ENCODE measurements at places on chromosomes 12 and 14. TPM values are rescaled to one million over a fixed set of nuclear protein-coding genes. Genes with fewer than 3 reads are reported as not detected.

DNA sequence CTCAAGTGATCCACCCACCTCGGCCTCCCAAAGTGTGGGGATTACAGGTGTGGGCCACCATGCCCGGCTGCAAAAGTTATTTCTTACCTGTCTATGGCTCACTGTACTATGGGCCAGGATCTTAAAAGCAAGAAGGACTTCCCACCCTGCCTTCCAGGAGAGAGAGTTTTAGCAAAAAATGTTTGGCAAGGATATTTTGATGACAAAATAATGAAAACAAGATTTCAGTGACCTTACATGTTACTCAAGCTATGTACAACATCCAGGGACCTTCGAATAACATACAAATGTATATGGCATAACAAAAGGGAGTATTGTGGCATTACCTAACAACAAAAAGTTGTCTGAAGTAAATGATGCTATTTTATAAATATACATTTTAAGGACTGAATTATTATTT lies 55.1 kb downstream of the ANO6 start:
- no peak overlapping the region for H3K27ac ChIP-seq
- H3K4me1 ChIP-seq = peaks cover 31% of the 10 kb centered on the region

DNA sequence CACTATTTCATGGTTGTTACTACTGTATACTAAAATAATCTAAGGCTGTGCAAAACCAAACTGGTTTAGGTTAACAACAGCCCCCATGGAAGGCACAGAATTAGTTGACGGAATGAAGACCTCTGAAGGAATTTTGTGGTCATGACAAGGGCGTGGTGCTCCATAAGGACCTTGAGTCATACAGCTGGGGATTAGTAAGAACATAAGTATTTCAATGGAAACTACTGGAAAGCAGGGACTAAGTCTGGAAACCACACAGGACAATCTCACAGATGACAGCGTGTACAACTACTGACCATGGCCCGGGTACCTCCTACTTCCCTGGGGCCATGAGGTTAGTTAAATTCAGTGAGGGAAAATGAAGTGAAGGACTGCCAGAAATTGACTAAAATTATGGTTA lies 98.5 kb upstream of the PLEKHA5 start:
- no peaks in the 10 kb centered on the region for H3K36me3 ChIP-seq
- peaks cover 5% of the 10 kb centered on the region for H3K4me1 ChIP-seq
- no peak for DNase-seq
- H3K27ac ChIP-seq = no peak overlapping the region
- no peaks in the 10 kb centered on the region for H3K27me3 ChIP-seq

- H3K36me3 ChIP-seq = peaks cover 5% of the 10 kb centered on the region
- DNase-seq = no peak
- H3K27ac ChIP-seq = peak overlapping the region; percentile 78
- H3K4me3 ChIP-seq = no peak overlapping the region
Observed at GRCh38 chr12:11838403-11838802, 188.9 kb downstream of the ETV6 start.

- no peak overlapping the region for H3K27ac ChIP-seq
- no peaks in the 10 kb centered on the region for H3K27me3 ChIP-seq
- H3K36me3 ChIP-seq = no peaks in the 10 kb centered on the region
- H3K4me1 ChIP-seq = no peaks in the 10 kb centered on the region
Observed at GRCh38 chr14:33618361-33619105, 332.3 kb downstream of the EGLN3 start.

DNA sequence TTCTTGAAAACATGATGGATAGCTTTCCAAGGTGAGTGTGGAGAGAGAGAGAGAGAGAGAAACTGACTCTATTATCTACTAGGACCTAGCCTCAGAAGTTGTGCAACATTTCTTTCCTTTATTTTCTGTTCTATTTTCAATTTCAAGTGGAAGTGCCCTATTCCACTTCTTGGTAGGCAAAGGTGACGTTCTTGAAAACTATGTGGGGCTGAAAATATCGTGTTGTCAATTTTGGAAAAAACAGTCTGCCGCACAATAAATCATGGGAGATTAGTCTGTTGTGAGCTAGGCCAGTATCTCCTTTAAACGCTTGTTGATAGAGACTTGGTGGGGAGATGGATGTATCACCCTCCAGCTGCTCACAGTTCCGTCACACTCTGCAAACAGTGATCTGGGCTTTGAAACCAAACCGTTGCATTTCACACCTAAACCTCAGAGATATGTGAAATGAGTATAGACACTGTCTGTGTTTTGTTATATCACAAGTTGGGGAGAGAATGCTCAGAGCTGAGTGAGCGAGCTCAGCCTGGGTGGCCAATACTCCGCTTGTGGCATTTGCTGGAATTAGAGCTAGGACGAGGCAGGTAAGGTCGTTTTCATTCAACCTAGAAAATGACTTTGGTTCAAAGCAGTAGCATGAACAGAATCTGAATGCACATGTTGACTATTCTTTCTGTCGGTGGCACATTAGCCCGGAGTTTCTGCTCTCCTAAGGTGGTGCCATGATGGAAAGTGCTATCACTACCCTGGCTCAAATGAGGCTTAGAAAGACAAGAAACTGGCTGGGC lies 75.1 kb upstream of the ST8SIA1 start:
- peaks cover 25% of the 10 kb centered on the region for H3K4me1 ChIP-seq
- no peak overlapping the region for H3K4me3 ChIP-seq
- DNase-seq = no peak
- peak overlapping the region; percentile 54 for H3K27ac ChIP-seq

The PCED1B gene
- 9.0 TPM for total RNA-seq

The LRRIQ1 gene
- 0.54 TPM for total RNA-seq

The DPY19L2 gene
- 4.0 TPM for total RNA-seq

Data from upper lobe of left lung (tissue), 6 donors.